BE2C (cell line): ENCODE measurements at places on chromosomes 16 and 17.

- DNase-seq: peak; percentile 89
Observed at GRCh38 chr17:37643118-37643766, at the start of gene DDX52. Gene DDX52 (minus strand): TSS chr17:37643446. CDS start chr17:37643420, 26 bp downstream.

DNA sequence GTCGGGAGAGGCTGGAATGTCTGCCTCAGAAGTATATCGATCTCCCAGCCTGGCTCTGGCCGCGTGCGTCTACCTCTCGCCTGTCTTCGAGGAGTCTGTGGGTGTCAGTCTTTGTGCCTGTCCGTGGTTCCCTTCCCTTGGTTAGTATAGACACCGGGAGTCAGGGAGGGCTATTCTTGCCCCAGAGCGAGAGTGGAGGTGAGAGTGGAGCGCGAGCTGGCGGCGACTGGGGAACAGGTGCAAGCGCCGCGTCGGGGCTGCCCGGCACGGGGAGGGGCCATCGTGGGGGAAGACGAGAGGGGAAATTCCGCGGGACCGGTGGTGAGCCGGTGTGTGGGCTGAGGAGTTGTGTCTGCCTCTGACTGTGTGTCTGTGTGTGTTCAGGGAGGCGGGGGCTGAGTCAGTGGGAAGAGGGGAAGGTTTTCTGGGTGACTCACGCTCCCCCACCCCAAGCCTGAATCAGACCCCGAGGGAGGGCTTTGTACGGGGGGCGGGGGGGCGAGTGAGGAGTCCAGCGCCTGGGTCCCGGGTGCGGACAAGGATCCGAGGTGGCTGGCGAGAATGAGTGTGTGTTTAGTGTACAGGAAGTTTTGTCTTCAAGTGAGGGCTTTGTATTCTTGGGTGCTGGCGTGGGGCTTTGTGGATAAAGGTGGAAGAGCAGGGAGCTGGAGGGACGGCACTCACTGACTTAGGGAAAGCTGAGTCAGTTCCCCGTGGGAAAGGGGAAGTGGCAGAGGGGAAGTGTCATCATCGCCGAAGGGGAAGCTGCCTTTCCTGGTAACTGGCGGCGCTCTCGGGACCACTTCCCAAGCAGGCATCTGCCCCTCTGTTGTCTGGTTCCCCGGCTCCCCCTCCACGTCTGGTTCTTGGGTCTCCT is 8.6 kb downstream of the KDM6B start:
- DNase-seq: peak; percentile 52

GRCh38 chr17:38703742-38704605 is 1.1 kb upstream of the MLLT6 start:
- DNase-seq: peak; percentile 67

DNA sequence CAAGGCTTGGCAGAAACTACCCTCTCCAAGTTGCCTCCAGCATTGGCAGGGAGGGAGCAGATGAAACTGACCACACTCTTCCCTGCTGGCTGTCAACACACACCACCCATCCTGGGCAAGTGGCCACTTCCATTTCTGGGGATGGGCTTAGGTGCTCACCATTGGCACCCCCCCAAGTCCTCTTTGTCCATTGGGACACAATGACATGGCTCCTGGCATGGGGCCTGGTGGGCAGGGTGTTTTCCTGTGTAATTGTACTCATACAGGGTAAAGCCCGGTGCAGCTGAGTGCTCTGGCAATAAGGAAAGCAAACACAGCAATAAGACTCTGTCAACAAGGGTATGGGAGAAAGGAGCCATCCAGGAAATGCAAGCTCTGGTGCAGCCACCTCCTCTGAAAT is 22.6 kb downstream of the SCNN1B start:
- DNase-seq: no peak

- DNase-seq: no peak
Observed at GRCh38 chr17:31882571-31882970, 18.9 kb downstream of the UTP6 start.

DNA sequence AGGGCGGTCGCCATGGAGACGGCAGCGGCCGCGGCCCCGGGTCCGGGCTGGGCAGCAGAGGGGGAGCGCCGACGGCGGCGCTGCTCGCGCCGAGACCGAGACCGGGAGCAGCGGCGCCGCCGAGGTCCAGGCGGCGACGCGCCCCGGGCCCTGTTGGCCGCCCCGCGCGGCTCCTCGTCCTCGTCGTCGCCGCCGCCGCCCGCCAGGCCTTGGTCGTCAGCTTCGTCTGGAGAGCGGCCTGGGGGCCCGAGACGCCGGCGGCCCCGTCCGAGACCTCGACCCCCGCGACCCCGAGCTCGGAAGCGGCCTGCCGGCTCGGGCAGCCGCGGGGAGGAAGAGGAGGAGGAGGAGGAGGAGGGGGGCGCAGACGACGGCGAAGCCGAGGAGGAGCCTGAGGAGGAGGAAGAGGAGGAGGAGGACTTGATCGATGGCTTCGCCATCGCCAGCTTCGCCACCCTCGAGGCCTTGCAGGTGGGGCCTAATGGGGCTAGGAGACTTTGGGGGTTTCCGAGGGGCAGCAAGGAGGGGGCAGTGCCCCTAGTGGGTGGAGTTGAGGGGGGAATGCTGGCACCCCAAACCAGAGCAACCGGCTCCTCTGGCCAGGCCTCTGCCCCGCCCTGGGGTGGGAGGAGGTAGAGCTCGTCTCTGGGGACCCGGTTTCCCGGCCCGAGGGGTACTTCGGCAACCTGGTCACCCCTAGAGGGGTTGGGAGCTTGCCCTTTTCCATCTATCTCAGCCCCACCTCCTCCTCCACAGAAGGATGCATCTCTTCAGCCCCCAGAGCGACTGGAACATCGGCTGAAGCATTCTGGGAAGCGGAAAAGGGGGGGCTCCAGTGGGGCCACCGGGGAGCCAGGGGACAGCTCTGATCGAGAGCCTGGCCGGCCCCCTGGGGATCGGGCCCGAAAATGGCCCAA is 1.5 kb downstream of the FBRS start:
- peak; percentile 73 for DNase-seq

- no peak for DNase-seq
Observed at GRCh38 chr17:57454729-57455062, 198.4 kb downstream of the MSI2 start.

- DNase-seq: no peak
Observed at GRCh38 chr17:77566566-77567138, 391.9 kb upstream of the TNRC6C start.

DNA sequence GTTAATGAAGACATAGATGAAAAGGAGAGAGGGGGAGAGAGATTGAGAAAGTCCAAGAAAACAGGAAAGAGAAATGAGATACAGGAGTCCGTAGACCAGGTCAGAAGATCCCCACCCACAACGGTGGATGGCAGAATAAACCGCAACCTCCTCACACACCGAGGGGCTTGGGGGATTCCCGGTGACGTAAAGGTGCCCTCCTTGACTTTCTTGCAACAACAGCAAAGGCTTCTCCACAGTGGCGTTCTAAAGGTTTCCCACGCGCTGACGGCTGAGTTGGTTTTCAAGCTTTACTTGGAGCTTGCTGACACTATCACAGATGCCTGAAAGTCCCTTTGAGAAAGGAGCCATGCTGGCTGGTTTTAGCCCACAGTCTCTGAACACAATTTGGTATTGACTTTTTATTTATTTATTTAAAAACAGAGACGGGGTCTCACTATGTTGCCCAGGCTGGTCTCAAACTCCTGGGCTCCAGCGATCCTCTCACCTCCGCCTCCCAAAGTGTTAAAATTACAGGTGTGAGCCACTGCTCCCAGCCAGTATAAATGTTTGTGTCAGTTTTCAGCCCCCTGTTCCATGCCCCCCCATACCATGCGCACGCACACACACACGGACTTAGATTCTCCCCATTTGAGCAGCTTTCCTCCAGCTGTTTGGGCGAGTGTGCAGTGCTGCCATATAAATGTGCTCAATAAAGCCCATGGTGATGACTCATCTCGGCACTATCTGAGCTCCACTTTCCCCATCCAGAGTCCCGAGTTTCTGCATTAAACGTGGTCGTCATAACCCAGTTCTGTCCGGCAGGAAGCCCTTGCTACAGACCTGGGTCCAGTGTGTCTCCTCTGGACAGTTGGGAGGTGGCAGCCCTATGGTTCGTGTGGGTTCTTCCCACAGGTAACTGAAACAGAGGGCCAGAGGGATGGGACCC is 33.0 kb upstream of the SEC14L1 start:
- DNase-seq: no peak

DNA sequence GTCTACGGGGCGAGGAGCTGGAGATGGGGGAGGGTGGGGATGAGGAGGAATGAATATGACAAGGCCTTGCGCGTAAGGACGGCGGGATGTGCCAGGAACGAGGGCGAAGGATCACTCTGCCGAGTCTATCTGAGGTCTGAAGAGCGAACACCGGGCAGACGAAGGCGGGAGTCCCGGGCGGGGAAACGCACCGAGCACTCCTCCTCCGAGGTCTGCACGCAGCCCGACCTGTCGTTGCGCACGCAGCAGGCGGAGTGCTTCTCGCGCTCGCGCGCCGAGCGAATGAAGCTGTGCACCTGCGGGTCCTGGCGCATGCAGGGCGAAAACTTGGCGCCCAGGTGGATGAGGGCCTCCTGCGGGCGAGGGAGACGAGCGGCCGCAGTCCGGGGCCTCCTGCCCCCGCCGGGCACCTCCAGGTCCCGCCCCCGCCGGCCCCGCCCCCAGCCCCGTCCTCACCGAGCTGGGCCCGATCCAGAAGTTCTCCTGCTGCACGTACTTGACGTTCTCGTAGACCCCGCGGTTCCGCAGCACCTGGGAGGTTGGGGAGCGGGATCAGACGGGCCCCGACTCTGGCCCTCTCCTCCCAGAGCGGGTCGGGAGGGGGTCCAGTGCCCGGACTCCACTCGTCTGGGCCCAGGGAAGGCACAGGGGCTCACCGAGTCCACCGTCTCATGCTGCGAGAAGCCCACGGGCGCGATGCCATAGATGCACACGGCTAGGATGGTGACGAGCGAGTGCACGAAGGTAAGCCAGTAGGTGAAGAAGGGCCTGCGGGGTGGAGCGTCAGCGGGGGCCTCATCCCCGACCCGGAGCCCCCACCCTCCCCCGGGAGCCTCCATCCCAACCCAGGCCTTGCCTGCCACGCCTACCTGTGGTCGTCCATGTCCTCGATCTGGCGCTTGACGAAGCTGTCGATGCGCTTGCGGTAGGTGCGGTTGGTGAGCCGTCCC is 7.6 kb downstream of the SNRNP25 start:
- peak; percentile 23 for DNase-seq

DNA sequence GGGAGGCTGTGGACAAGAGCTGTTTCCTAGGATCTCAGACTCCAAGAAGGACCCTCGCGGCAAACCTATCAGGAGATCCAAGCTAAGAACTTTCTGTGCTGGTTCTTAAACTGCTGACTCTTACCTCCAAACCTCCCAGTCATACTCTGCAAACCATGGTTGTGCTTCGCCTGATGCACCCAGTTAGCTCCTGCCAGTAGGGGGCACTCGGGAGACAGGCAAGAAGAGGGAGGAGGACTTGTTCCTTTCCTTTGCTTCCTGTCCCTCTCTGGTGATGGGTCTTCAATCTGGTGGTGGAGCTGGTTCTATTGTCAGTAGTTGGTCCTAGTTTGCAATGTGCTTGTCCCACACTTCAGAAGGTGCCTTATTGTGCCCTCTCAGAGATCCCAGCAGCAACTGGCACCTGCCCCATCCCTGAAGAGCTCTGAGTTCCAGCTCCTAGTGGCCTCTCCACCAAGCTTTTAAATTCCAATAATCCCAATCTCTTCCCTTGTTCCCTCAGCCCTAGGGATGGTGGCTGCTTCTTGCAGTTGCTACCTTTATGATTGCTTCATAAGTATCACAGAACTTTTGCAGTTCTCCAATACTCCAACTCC is 113.5 kb upstream of the RPL38 start:
- peak; percentile 86 for DNase-seq

DNA sequence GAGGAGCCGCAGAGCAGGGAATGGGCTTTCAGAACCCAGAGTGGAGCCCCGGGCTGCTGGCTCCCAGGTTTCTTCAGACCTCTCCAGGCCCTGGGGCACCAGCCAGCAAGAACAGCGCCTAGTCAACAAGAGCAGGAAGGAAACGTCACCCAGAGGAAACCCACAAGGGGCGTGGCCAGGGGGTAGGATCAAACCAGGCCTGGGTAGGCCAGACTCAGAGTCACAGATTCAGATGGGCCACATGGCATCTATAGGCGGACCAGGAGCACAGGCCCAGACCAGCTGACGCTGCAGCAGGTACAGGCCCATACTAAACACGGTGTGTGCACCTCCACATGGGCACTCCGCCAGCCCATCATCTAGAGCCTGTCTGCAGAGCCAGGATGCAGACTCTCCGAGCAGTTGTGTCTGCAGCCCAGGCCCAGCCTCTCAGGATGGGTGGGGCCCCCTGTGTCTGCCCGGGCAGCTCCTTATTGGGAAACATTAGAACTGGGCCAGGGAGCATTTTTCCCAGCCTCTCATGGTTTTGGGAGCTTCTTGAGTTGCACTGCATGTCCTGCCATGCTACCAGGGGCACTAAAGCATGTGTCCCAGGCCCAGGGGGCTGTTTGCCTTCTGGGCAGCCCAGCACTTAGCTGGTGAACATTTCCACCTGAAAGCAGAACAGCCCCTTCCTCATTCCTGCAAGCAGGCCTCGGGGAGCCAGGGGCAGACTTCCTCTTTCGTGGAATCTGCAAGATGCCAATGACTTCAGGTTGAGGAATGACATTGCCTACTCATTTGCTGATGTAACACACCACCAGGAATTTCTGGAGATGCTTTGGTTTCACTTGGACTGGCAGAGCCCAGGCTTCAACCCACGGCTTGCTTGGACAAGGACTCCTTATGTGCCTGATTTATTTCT is at the start of gene NLRP1:
NLRP1 (minus strand) TSS at position 127 of the 904 bp plus-strand sequence. CDS start 552 bp downstream, outside the sequence.
- DNase-seq: peak; percentile 50

DNA sequence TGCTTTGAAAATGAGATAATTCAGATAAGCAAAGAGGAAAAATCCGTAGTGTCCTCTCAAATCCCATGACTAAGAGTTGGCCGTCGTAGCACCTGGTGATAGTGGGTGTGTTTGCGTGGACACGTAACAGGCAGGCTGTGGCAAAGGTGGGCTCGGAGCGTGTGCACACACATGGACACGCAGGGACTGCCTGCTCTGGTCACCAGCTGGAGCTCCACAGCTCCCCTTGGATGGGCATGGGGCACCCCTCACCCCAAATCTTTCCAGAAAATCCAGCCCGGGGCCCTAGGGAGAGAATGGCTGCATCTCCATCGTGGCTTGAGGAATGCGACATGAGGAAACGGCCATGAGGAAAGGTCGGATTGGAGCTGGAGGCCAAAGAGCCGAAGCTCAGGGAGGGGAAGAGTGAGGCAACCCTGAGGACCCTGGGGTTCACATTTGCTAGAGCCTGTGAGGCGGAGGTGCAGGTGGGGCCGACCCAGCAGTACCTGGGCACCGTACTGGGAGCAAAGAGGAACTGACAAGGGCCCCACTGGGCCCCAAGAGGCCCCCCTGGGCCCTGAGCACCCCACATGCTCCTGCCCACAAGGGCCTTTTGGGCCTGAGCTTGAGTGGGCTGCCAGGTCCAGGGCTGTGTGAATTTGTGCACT is 51.6 kb downstream of the DNAH17 start:
- DNase-seq: no peak

- no peak for DNase-seq
Observed at GRCh38 chr16:4900750-4901149, 36.2 kb downstream of the PPL start.
